ENCODE measurements at places on chromosomes 7 and 10. TPM values are rescaled to one million over a fixed set of nuclear protein-coding genes. Genes with fewer than 3 reads are reported as not detected.

- no peak for DNase-seq
Measured at GRCh38 chr10:13803566-13804554, 217.1 kb downstream of the PRPF18 start.

- no peak for DNase-seq
Measured at GRCh38 chr7:57071-57470, 135.3 kb upstream of the FAM20C start.

The SLIT1 gene
- total RNA-seq: 0.78 TPM

The MMD2 gene
- total RNA-seq: not detected

The FASTK gene
- 60.7 TPM for total RNA-seq

All from body of pancreas (tissue), 4 donors.